ENCODE measurements at places on chromosomes 5 and 9.

DNA sequence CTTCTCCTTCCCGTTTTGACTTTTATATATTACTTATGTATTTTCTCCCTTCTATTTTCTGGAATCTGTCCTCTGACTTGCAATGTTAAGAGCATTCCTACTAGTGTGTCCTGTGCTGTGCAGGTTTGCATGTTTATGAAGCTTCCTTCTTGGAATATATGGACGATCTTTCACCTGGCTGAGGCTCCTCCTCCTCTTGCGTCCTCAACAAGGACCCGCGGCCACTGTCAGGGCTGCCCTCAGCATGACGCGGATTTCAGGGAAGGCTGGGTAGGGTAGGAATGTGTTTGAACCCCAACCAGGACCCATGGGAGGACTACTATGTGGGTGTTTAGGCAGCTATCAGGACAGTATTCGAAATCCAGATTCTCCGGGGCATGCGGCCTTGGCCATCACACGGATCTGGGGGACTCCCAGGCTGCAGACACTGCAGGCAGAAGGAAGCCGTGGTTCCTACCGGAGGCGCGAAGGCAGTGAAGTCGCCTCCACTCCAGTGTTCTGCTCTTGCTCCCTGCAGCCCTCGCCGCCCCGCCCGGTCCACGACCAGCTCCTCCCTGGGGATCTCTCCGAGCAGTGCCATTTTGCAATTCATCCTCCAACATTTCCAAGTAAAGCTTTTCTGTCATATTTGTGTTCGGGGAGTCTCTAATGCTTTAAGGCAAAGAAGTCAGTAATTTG lies 37.0 kb upstream of the OSMR start:
- DNase-seq: no peak

DNA sequence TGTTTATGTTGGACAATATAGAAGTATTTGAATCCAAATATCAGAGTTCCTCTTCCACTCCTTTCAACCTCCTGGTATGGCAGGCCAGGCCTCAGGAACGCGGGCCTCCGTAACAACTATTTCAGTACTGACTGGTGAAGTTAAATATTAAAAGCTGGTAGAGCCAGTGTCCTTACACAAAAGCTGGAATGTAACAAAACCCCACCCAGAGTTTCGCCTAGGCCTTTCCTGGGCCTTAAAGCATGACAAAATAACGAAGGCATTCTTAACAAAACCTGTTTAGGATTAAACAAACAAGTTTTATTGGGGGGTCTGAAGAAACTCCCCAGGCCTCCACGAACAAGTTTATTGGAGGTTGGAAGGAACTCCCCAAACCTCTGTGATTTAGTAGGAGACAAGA lies 61.6 kb upstream of the GNE start:
- no peak for DNase-seq

DNA sequence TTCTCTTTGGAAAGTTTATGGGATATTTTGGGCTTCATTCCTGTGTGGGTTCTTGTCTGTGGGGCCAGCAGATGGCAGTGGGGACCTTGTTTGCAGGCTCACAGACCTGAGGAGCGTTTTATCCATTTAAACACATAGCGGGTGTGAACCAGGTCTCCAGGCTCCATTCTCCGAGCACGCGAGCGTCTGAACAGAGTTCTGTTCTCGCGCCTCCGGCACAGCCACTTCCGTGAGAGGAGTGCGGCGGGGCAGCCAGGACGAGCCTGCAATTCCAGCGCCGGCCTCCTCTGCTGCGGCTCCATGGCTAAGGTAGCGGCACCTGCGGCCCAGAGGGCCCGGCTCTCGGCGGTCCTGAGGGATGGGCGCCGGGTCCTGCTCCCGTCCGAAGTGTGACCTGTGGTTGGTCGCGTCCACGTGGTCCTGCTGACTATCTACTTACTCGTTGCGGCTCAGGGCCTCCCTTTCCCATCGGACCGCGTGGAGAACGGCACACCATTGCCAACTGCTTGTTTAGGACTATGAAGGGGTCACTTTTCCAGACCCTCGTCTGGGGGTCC lies 7.3 kb downstream of the NRARP start:
- no peak for DNase-seq

DNA sequence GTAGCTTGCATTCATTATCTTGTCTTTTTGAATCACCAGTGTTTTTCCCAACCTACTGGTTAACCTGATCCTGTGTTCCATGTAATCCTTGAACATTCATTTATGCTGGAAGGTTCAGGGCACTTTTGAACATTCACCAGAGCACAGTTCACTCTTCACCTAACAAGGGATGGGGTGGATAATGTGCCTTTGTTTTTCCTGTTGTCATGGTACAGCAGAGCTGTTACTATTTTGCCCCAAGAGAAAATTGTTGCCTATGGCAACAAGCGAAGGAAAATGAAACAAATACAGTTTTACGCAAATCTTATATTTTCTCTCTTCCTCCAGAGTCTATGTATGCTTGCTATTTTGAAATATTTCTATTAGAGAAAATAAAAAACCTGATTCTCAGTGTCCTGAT lies 60.3 kb upstream of the RIOK2 start:
- no peak for DNase-seq

GRCh38 chr9:104068546-104068945 lies 25.6 kb upstream of the SMC2 start:
- DNase-seq: no peak

DNA sequence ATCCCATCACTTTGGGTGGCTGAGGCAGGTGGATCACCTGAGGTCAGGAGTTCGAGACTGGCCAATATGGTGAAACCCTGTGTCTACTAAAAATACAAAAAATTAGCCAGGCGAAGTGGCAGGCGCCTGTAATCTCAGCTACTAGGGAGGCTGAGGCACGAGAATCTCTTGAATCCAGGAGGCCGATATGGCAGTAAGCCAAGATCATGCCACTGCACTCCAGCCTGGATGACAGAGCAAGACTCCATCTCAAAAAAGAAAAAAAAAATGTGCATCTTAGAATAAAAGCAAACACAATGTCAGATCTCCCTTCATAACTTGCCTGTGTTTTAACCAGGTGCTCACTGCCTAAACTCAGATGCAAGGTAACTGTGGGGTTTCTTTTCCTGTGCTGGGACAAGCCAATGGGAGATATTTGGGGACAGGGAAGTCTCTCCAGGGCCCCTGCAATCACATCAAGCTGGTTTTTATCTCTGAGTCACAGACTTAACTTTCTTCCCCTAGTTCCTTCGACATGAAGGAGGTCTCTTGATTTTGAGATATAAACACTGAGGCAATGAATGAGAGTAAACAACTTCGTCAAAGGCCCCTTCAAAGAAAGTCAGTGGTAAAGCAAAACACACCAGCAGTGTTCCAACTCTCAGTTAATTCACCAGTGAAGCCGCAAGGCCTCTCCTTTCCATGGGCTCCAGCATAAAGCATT lies 99.1 kb downstream of the SNX18 start:
- DNase-seq: no peak

DNA sequence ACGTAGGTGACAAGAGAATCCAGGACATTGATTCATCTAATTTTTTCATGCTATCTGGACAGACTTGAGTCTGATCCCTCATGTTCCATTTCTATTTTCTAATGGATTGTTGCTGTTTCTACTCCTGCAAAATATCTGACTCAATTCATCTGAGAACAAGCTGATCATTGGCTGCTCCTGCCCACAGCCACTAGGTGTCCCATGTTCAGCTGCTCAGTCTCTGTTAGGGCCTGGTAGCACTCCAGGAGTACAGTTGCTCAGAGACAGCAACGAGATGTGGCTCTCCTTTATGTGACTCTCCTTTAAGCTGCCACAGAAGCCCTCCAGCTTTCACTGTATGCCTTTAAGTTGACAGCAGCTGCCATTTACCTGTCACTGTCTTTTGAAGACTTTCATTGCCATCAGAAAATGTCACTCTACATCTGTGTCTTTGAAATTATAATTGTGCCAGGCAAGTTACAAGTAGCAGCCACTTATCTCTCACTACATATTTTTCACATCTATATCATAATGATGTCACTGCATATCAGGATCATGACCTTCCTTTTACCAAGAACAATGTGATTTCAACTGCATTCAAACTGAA lies 1944.2 kb upstream of the NUDT12 start:
- no peak for DNase-seq

DNA sequence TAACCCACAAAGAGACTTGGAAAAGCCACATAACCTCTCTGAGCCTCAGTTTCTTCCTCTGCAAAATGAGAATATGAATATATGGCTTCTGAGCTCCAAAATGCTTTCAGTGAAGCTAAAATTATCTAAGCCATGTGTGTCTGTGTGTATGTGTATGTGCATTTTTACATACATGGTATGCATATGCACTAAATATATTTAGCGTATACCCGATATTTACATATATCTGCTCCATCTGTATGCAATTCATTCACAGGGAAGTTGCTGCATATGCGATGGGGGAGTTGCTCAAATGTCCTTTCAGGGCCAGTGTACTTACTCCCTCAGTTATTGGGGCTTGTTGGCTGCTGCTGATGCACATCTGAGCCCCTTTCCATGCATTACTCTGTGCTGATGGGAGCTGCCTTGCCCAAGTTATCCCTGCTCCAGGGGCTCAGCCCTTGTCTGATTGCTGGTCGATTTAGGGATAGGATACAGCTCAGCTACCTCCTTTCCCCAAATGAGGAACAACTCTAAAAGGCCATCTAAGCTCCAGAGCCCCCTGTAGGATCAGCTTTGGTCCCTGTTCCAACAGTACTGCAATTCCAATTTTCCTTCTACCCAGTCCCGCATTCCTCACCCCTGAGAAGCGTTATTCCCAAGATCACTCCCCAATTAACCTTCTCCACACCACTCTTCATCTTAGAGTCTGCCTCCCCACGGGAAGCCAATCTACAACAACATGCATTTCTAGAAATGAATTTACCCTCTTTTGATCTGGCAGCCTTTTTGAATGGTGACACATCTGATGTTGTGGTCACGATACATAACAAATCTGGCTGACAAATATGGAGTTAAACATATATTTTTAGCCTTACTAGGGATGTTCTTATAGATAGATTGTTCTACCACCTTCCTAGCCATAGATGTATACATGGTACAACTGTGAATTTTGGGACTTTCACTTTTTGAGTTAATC lies 15.9 kb downstream of the RHOBTB3 start:
- DNase-seq: no peak

GRCh38 chr5:125236007-125236406 lies 489.6 kb upstream of the ZNF608 start:
- no peak for DNase-seq

GRCh38 chr9:134833294-134833880 lies 47.2 kb upstream of the FCN2 start:
- no peak for DNase-seq

DNA sequence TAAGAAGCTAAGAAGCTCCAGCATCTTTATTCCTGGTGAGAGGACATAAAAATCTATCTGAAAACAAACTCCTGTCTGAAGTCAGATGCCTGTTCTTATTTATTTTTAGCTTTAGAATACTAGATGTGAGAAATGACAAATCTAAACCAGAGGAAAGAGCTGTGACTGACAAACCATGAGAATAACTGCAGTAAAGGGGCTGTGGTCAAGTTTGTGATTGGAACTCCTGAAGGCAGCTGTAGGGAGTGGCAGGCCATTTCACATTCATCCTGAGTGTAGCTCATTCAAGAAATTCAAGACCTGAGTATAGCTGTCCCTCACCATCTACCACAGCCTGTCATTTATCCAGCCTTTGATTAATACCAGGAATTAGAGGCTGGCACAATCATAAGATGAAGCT lies 718.8 kb downstream of the BRINP1 start:
- no peak for DNase-seq

DNA sequence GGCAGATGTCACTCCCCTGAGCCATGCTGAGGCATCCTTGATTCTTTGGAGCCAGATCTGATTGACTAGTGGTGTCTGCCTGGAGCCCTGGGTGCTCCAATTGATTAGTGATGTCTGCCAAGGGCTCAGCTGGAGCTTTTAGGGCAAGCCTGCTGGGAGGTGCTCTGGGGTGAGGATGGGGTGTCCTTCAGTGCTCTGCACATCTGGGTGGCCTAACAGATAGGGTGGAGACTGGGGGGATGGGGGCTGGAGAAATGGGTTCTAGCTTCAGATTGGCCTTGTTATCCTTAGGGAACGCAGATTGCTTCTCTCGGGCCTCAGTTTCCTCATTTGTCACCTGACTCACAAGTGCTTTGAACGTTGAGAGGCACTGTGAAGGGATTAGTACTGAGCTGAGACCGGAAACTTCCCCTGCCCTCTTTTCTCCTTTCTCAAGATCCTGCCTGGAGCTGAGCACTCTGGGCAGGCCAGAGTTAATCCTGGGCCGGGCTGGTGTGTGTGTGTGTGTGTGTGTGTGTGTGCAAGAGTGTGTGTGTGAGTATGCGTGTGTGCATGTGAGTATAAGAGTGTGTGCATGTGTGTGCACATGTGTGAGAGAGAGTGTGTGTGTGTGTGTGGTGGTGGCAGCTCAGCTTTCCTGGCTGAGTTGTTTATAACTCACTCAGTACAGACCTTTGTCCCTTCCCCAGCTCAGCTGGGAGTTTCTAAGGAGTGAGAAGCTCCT lies 5.6 kb upstream of the IER5L start:
- DNase-seq: no peak

GRCh38 chr5:42242210-42242609 lies 181.0 kb upstream of the GHR start:
- no peak for DNase-seq

DNA sequence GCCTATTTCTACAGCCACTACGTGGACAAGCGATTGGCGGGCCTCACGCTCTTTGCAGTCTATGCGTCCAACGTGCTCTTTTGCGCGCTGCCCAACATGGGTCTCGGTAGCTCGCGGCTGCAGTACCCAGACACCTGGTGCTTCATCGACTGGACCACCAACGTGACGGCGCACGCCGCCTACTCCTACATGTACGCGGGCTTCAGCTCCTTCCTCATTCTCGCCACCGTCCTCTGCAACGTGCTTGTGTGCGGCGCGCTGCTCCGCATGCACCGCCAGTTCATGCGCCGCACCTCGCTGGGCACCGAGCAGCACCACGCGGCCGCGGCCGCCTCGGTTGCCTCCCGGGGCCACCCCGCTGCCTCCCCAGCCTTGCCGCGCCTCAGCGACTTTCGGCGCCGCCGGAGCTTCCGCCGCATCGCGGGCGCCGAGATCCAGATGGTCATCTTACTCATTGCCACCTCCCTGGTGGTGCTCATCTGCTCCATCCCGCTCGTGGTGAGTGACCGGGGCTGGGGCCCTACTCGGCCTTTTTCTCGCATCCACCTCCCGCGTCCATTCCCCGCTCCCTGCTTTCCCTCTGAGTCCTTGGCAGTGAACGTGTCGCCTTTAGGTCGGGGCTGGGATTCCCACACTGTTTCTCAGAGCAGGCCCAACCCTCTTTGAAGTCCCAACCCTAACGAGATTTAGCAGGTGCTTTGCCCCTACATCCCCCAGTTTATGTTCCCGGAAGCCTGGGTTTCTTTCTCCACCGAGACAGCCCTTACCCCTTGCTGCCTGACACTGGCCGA lies 1.8 kb downstream of the PTGER4 start:
- no peak for DNase-seq

DNA sequence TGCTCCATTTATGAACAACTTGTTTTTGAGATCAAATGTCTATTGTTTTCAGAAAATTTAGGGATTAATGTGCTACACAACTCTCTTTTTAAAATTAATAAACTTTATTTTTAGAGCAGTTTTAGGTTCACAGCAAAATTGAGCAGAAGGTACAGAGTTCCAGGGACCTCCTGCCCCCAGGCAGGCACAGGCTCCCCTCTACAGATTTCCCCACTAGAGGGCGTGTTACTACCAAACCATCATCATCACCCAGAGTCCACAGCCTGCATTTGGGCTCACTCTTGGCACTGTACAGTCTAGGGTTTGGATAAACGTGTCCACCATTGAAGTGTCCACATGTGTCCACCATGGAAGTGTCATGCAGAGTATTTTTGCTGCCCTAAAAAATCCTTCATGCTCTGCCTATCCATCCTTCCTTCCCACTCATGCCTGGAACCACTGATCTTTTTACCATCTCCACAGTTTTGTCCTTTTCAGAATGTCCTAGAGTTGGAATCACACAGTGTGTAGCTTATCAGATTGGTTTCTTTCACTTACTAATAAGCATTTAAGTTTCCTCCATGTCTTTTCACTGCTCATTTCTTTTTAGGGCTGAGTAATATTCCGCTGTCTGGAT lies 61.7 kb downstream of the MRPL36 start:
- DNase-seq: no peak
